Aorta (tissue), 5 donors: ENCODE measurements at places on chromosomes 11 and 22. TPM values are rescaled to one million over a fixed set of nuclear protein-coding genes. Genes with fewer than 3 reads are reported as not detected.
A peak's percentile ranks its signal among the peaks of the same experiment; 100 is the strongest.

DNA sequence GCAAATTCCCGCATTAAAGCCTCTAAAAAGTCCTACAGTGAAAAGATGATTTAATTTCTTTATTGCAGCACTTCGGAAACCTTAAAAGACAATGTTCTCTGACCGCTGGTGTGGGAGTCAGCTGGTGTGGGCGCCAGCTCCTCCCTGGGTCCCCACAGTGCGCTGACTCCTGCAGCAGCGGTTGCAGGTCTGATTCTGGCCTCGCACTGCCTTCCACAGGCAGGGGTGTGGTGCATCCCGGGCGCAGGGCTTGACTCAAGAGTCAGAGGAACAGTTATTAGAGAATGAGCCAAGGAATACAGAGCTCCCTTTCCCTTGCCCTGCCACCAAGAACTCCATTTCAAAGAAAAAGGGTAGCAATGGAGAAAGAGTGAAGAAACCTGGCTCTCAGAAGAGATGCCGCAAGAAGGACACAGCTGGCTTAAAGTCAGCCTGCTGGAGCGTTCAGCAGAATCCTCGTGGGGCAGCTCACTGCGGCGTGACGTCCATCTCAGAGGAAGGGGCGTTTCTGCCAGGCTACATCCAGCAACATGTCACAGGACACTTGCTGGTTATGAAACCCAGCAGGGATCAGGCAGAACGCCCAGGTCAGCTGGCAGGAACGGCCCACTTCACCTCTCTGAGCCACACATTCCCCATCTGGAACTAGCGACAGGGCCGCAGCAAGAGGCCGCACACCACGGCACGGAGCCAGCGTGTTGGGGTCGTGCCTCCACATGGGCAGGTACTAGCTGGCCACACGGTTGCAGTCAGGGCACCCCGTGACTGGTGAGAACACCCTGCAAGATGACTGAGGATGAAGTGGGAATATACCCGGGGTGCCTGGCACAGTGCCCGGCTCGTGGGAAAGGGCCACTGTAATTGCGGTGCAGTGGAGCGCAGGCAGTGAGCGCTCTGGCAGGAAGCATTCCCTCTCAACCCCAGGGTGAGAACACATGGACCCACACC lies 18.1 kb upstream of the EFCAB6 start:
- no peak overlapping the region for H3K27ac ChIP-seq
- DNase-seq: no peak
- H3K27me3 ChIP-seq: no peaks in the 10 kb centered on the region
- no peaks in the 10 kb centered on the region for H3K36me3 ChIP-seq
- H3K4me1 ChIP-seq: no peaks in the 10 kb centered on the region

- DNase-seq: peak; percentile 94
- no peak overlapping the region for H3K27ac ChIP-seq
- H3K4me1 ChIP-seq: no peaks in the 10 kb centered on the region
Measured at GRCh38 chr11:70191495-70192140, 11.5 kb upstream of the FADD start.

DNA sequence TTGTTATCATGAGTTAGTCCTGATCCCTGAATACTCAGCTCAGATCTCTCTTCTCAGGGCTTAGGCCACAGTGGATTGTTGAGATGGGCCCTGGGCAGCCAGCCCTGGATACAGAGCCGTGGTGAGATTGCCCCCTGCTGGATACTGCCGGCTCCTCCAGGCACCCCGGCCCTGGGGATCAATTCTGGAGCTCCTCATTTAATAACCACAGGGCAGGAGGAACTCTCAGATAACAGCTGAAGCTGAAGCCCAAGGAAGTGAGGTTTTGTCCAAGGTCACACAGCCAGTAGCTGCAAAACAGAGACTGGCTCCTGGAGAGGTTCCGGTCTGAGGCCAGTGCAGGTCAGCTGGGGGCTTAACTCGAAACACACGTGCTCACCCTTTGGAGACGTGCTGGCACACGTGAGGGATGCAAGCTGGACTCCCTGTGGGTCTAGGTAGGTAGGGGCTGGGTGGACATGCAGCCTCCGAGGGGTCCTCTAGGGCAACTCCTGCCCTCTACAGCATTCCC lies 16.0 kb downstream of the USH1C start:
- H3K4me1 ChIP-seq: no peaks in the 10 kb centered on the region
- no peaks in the 10 kb centered on the region for H3K36me3 ChIP-seq
- no peaks in the 10 kb centered on the region for H3K27me3 ChIP-seq
- no peak for DNase-seq
- no peak overlapping the region for H3K27ac ChIP-seq
- no peak overlapping the region for H3K4me3 ChIP-seq

- DNase-seq: peak; percentile 88
- H3K27ac ChIP-seq: peak overlapping the region; percentile 97
- no peaks in the 10 kb centered on the region for H3K36me3 ChIP-seq
- peak overlapping the region; percentile 70 for H3K4me3 ChIP-seq
- no peaks in the 10 kb centered on the region for H3K27me3 ChIP-seq
- H3K4me1 ChIP-seq: no peaks in the 10 kb centered on the region
Measured at GRCh38 chr11:68840661-68841653, 759 bp downstream of the CPT1A start.

- no peaks in the 10 kb centered on the region for H3K4me1 ChIP-seq
- peak; percentile 66 for DNase-seq
- no peaks in the 10 kb centered on the region for H3K36me3 ChIP-seq
- H3K27ac ChIP-seq: no peak overlapping the region
- H3K4me3 ChIP-seq: no peak overlapping the region
Measured at GRCh38 chr11:2091112-2091746, 48.0 kb downstream of the IGF2 start.

GRCh38 chr11:2931771-2932738 lies 2.8 kb upstream of the PHLDA2 start:
- no peaks in the 10 kb centered on the region for H3K36me3 ChIP-seq
- H3K27ac ChIP-seq: no peak overlapping the region
- H3K4me1 ChIP-seq: no peaks in the 10 kb centered on the region
- no peaks in the 10 kb centered on the region for H3K27me3 ChIP-seq
- DNase-seq: peak; percentile 73

DNA sequence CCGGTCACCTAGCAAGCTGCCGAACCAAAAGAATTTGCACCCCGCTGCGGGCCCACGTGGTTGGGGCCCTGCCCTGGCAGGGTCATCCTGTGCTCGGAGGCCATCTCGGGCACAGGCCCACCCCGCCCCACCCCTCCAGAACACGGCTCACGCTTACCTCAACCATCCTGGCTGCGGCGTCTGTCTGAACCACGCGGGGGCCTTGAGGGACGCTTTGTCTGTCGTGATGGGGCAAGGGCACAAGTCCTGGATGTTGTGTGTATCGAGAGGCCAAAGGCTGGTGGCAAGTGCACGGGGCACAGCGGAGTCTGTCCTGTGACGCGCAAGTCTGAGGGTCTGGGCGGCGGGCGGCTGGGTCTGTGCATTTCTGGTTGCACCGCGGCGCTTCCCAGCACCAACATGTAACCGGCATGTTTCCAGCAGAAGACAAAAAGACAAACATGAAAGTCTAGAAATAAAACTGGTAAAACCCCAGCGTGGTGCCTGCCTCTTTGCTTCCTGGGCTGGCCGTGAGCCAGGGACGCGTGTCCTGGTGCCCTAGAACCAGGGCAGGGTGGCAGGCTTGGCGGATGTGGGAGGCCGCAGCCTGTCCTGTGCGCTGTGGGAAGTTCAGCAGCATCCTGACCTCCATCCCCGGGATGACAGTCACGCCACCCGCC lies 13.2 kb downstream of the CCND1 start:
- no peaks in the 10 kb centered on the region for H3K27me3 ChIP-seq
- H3K4me3 ChIP-seq: no peak overlapping the region
- DNase-seq: no peak
- no peak overlapping the region for H3K27ac ChIP-seq
- no peaks in the 10 kb centered on the region for H3K4me1 ChIP-seq

Gene C22orf42
- not detected for total RNA-seq

Gene P4HA3
- 5.8 TPM for total RNA-seq

Gene MFRP
- total RNA-seq: not detected

Gene NXPE4
- not detected for total RNA-seq

Gene RNF26
- total RNA-seq: 17.5 TPM
